ENCODE measurements at places on chromosomes 13 and 19.

DNA sequence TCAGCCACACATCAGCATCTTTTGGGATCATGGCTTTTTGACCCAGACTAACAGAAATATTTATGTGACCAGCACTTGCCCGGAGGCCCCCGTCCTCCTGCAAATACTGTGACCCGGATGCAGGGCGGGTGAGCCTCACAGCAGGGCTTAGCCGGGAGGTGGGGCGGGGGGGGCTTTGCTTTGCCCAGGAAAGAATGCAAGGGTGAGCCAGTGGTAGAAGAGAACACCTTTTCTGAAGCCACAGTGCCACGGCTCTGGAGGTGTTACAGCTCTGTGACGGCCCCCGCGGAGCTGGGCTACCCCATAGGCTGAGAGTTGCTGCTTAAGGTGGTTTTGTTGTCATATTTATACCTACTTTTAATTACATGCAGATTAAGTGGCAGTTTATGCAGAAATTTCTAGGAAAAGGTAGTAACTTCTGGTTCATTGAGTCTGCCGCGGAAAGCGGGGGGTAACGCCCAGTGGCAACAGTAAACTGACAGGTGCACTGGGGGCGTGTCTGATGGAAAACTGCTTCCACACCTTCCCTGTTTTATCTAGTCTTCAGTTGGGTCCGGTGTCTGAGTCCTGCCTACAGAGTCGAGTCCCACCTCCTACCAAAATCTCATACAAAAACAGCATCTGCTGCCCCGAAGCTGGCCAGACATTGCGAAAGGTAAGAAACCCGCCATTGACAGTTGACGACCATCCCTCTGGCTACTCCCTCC is 187.9 kb downstream of the TEX29 start:
- no peak for DNase-seq

DNA sequence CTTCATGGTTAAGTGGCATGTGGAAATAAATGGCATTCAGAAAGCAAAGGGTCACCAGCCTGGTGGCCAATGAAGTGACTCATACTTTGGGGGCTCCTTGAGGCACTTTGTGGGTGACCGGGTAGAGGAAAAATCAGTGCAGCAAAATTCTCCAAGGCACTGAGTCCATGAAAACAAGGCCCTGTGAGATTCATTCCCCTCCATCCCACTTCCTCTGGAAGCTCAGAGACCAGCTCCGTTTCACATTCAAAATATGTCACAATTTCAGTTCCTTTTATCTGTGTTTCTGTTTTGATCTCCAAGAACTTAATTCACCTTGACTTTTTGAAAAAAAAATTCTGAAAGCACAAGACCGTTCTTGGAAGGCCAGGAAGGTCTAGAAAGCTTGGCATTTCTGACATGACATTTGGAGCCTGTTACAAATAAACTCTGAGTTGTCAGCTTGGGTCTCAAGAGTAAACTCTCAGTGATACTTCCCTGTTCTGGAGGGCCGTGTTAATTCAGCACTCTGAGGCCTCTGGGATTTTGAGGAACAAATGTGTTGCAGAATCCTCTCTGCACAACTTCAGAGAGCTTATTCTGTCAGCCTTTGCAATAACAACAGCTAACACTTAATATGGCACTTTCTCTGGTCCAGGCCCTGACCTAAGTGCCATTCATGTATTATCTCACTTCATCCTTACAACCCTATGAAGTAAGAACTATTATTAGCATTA is 6.8 kb downstream of the CYSLTR2 start:
- no peak for DNase-seq

GRCh38 chr19:7868326-7868670 is 5.9 kb downstream of the PRR36 start:
- no peak for DNase-seq

- no peak for DNase-seq
Measured at GRCh38 chr13:28744091-28744536, 25.3 kb upstream of the SLC46A3 start.

DNA sequence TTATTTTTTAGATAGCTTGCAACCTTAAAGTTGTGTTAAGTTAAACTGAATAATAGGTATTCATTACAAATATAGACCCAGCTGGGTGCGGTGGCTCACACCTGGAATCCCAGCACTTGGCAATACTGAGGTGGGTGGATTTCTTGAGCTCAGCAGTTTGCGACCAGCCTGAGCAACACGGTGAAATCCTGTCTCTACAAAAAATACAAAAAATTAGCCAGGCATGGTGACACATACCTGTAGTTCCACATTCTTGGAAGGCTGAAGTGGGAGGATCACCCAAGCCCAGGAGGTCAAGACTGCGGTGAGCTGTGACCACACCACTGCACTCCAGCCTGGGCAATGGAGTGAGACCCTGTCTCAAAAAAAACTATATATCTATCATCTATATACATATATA is 386.5 kb downstream of the PCDH17 start:
- DNase-seq: no peak

DNA sequence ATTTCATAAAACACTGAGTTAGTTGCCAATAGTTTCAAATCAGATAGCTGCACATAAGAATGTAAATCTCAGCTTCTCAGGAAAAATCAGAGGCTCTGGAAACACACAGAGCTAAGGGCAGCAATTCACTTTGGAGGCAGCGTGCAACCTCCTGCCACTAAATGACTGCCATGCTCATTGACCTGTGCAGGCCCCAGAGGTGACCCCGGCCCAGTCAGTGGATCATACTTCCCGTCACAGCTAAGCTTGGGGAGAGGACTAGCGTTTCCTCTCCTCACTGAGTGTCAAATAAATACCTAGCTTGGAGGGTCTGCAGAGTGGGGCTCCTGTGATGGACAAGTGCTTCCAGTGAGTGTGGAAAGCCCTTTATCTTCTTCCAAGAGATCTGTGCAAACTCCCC is 67.2 kb downstream of the UQCRFS1 start:
- DNase-seq: no peak

DNA sequence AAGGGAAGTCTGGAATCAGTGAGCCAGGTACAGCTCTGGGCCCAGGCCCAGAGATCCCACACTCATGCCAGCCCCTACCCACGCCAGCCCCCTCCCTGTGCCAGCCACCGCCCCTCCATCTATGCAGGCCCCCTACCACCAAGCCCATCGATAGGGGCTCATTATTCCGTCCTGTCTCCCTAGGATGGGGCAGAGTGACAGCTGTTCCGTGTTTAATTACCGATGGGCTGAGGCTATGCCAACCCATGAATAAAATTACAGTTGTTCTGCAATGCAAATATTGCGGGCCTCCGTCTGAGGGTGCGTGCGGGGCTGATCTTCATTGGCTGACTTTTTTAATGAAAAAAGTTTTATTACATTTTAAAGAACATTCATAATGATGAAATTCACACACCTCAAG is 35.6 kb upstream of the PEPD start:
- DNase-seq: no peak

GRCh38 chr19:6767357-6768235 is at the start of gene SH2D3A:
SH2D3A (minus strand) TSS chr19:6767435; CDS start chr19:6763748, 3,687 bp downstream.
- DNase-seq: peak; percentile 91

GRCh38 chr13:93951951-93952350 is 527.5 kb downstream of the DCT start:
- DNase-seq: no peak

DNA sequence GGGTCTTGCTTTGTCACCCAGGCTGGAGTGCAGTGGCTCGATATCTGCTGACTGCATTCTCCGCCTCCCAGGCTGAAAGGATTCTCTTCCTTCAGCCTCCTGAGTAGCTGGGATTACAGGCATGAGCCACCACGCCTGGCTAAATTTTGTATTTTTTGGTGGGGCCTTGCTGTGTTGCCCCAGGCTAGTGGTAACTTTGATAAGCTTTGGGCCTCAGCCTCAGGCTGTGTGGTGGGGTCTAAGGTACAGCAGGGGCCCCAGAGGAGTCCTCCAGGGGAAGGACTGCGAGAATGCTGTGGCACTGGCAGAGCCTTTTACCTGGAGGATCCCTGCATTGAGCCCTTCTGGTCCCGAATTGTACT is 7.2 kb downstream of the DOT1L start:
- no peak for DNase-seq

DNA sequence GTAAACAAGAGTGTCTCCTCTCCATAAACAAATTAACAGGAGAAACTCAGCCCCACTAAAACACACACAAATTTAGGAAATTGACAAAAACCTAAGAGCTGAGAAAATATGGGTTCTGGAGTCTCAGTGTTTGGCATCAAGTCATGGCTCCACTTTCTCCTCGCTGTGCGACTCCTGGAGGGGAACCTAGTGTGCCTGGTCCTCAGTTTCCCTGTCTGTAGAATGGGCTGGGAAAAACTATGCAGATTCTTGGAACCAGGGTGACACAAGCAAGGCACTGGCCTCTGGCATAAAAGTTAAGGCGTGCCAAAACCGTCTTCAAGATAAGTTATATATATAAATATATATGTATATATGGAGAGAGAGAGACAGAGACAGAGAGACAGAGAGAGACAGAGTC is 83.9 kb downstream of the INSR start:
- DNase-seq: no peak

DNA sequence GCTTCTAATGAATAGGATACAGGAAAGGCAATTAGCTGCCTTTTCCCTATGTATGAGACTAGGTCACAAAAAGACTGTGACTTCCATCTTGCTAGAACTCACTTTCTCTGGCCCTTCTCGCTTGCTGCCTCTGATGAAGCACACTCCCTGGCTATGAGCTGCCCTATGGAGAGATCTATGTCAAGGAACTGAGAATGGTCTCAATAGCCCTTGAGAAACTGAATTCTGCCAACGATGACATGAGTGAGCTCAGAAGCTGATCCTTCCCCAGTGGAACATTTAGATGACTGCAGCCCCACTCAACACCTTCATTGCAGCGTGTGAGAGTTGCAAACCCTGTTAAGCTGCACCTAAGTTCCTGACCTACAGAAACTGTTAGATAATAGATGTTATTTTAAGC is 309.8 kb downstream of the COG6 start:
- no peak for DNase-seq

- DNase-seq: no peak
Measured at GRCh38 chr19:10233946-10234345, 2.8 kb upstream of the S1PR2 start.

Measured in stimulated activated CD4-positive, alpha-beta T cell treated with anti-CD3 and anti-CD28 coated beads, Interleukin-12 subunit alpha, Interleukin-12 subunit beta, amount 100 ng/mL, for 4 hours (primary cell).